ENCODE measurements at places on chromosomes 6 and 20. TPM values are rescaled to one million over a fixed set of nuclear protein-coding genes. Genes with fewer than 3 reads are reported as not detected.

- DNase-seq, result no peak
Measured at GRCh38 chr20:11380283-11380682, 537.4 kb upstream of the BTBD3 start.

NMBR gene
- total RNA-seq, result 12.6 TPM

ELOVL4 gene
- total RNA-seq, result 45.1 TPM

GRCh38 chr6:15309611-15310283, 63.9 kb downstream of the JARID2 start:
- DNase-seq, result no peak

- no peak for DNase-seq
Measured at GRCh38 chr6:53623497-53623896, 42.1 kb downstream of the KLHL31 start.

DNA sequence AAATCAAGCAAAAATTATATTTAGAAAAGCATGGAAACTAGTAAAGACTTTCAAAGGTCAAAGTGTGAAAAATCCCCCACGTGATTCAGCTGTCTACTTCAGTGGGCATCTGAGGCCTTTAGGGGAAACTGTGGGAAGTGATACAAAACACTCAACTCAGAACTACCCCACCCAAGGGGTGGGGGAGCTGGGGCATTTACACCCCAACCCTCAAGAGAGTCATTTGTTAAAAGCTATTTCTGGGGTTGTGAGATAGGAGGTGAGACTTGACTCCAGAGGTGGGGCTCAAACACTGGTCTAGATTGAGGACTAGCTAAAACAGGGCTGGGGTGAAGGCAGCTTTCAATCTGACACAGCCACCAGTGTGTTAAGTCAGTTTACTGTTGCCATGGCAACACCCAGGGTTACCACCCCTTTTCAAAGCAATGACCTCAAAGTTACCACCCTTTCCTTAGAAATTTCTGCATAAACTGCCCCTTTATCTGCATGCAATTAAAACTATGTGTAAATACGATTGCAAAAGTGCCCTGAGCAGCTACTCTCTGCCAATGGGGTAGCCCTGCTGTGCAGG, 9.9 kb upstream of the GTSF1L start:
- DNase-seq, result no peak

GRCh38 chr6:112317461-112317860, 29.7 kb upstream of the RFPL4B start:
- no peak for DNase-seq

DNA sequence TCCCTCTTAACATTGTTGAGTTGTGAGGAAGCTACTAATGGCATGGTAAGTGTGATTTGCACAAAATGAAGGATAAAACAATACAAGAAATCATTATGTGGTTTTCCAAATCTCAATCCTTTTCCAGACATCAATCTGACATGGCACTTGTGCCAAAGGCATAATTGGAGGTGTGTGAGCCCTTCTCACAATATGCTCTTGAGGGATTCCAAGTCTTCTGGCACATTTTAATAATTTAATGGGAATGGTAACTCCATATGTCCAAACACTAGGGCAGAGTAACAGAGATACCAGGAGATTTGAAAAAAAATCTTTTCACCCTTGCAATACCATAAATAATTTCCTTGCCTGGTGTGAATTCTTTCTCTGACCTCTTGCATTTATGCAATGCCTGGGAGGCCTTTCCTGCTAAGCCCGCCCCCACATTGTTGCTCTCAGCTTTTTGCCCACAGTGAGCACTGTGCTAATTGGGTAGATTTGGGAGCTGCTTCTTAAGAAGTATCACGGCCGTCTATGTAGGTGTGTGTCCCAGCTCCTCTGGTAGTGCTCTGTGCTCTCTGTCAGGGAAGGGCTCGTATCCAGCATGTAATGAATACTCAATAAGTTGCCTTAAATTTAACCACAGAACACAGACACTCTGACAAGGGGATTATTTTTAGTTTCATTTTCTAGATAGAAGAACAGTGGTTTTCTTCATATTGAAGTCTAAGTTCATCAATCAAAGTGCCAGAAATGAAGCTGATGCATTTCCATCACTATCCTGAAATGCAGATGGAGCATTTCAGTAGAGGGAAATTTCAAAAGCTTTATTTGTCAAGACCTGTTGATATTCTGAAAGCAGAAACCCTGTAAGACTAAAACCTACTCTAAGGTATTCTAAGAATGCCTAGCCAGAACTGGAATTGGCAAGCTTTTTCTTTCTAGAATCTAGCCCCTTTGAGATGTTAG, 54.4 kb upstream of the CEP85L start:
- DNase-seq, result peak; percentile 4

TMEM244 gene
- 1.4 TPM for total RNA-seq

NCOA5 gene
- 20.4 TPM for total RNA-seq
